ENCODE measurements at places on chromosomes 4 and X. TPM values are rescaled to one million over a fixed set of nuclear protein-coding genes. Genes with fewer than 3 reads are reported as not detected.

DNA sequence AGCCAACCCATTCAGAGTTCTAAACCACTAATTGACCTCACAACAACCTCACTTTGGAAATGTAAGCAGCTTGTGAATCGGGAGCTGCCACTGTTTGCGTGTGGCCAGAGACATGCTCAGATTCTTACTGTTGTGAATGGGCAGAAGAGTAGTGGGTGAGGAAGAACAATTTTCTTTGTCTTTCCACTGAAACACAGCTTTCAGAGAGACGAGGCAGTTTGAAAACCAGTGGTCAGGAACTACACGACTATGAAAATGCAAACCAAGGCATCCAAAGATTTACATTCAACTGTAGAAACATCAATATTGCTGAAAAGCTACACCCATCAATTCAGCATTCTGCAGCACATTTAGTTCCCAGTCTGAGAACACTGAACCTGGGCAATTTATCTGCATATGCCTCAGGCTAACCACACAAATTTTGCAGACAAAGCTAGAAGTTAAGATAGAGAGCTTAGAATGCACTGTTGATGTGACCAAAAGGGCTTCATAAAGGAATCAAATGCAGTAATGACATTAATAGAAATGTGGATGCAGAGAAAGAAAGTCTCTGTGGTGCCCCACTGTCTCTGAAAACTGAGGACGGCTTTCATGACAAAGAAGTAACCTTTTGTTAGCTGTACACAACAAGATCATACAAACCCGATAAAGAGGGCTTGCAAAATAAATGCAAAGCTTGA is 134.3 kb downstream of the APBB2 start:
- no peak for DNase-seq

DNA sequence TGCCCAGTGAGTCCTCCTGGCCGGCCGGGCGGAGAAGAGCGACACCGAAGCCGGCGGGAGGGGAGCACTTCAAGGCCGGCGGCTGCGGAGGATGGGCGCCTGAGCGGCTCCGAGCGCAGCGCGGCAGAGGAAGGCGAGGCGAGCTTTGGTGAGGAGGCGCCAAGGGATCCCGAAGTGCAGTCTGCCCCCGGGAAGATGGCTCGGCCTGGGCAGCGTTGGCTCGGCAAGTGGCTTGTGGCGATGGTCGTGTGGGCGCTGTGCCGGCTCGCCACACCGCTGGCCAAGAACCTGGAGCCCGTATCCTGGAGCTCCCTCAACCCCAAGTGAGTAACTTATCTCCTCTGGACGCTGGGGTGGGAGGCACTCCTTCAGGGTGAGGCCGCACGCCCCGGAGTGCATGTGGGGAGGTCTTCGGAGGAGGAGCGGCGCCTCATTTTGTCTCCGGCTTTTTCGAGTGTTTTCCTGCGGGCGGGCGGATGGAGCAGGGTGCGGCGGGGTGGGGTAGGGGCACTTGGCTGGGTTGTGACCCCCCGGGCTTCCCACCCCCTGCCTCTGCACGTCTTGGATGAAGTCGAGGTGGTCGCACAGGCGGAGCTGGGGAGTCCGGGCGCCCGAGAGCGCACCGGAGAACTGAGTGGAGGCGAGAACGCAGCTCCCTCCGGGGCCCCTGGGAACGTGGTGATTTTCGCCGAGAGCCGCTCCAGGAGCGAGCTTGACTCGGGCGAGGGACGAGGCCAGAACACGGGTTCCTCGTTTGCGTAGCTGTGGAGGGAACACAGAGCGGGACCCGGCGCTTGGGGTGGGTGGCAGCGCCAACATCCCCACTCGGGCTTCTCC is 979 bp downstream of the EFNB1 start:
- DNase-seq = no peak

DNA sequence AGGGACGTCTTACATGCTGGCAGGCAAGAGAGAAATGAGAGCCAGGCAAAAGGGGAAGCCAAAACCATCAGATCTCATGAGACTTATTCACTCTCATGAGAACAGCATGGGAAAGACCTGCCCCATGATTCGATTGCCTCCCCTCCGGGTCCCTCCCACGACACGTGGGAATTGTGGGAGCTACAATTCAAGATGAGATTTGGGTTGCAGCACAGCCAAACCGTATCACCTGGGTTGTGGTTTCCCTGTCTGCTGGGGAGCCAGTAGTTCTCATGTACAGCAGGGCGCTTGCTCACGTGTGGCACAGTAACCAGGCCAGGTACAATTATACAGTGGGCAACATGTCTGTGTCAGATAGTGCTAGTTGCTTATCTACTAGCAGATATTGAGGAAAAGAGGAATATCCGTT is 11.1 kb upstream of the RS1 start:
- DNase-seq = no peak

DNA sequence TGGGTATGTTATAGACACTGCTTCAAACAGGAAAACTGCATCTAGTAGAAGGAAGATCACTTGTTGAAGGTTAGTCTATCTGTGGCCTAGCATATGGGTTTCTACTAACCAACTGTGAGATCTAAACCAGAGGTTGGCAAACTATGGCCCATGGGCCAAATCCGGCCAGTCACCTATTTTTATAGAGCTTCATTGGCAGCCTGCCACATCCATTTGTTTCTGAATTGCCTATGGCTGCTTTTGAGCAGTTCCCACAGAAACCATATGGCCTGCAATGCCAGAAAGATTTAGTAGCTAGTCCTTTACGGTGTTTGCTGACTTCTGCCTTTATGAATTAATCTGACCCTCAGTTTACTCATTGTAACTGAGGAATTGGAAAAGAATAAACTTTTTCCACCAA is 71.1 kb downstream of the MID1 start:
- no peak for DNase-seq

ASB5 gene
- not detected for total RNA-seq

SPANXN2 gene
- not detected for total RNA-seq

FAAH2 gene
- total RNA-seq = 51.1 TPM

DRD5 gene
- total RNA-seq = not detected

GRID2 gene
- not detected for total RNA-seq

Measured in Caki2 (cell line).